Subcutaneous adipose tissue (tissue), 4 donors: ENCODE measurements at places on chromosomes 12 and 14. TPM values are rescaled to one million over a fixed set of nuclear protein-coding genes. Genes with fewer than 3 reads are reported as not detected.

Gene B3GNT4
- not detected for total RNA-seq

Gene OR10A7
- not detected for total RNA-seq

Gene DEPDC4
- total RNA-seq: not detected

Gene SLC6A12
- total RNA-seq: 0.33 TPM

Gene DPF3
- 6.8 TPM for total RNA-seq
